Neural crest cell (in vitro differentiated cells): ENCODE measurements at places on chromosomes 11 and 22.

DNA sequence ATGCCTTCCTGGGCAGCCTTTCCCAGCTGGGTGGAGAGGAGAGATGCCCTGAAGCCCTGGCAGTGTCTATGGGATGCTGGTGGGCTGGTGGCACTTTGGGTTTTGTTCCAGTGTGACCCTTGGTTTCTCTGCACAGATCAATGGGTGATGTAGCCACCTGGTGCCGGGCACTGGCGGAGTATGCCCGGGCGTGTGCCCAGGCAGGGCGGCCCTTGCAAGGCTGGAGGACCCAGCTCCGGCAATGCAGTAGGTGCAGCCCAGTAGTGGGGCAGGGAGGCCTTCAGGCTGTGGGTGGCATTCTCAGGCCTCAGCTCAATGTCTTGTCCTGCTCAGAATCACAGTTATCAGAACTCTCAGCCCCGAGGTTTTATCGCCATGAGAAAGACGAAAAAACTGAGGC lies 11.9 kb downstream of the OTOG start:
- no peak for DNase-seq

DNA sequence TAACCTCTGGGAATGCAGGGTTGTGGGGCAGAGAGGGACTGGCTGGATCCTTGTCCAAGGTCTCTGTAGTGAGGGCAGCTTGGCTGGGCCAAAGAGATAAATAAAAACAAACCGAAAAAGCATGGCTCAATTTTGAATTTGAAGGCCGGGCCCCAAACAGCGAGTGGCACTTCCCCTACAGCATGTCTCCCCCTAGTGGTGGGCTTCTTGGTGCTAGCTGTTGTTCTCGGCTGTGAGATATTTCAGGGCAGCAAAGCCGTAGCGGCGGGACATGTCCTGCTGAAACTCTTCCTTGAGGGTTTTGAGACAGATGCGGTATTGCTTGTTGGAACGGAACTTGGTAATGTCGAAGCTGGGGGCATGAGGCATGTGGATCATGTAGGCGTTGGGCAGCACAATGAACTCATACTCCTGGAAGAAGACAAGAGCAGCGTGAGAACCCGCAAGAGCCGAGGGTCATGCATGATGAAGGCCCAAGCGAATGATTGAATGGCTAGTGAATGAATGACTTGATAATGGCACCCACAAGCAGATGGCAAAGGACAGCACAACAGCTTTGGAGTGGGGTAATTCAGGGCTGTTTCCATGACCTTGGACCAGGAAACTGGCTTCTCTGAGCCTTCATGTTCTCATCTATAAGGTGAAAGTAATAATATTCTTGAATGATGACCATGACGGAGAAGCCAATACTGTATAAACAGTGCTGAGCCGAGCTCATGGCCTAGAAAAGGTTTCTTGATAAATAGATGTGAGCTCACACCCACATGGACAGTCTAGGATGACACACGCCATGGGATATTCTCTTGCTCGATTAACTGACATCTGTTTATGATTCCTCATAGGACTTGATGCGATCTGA lies 216.3 kb upstream of the SYN3 start:
- DNase-seq, result peak; percentile 12

GRCh38 chr22:49570032-49570848 lies 257.4 kb downstream of the BRD1 start:
- DNase-seq, result no peak

DNA sequence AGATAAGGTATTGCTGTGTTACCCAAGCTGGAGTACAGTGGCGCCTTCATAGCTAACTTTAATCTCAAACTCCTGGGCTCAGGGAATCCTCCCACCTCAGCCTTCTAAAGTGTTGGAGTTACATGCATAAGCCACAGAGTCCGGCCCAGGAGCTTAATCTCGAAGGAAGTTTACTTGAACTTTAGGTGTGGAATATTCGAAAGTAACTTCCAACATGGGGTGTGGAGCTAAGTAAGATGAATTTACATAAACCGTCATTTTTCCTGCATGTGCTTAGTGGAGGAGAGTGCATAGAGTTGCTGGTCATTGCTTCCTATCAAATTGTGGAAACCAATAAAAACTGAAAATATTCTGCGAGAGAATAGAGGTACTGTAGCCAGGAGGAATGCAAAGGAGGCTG lies 1.5 kb downstream of the ATG13 start:
- DNase-seq, result no peak

- DNase-seq, result no peak
Measured at GRCh38 chr22:40250608-40251007, 72.9 kb downstream of the TNRC6B start.

DNA sequence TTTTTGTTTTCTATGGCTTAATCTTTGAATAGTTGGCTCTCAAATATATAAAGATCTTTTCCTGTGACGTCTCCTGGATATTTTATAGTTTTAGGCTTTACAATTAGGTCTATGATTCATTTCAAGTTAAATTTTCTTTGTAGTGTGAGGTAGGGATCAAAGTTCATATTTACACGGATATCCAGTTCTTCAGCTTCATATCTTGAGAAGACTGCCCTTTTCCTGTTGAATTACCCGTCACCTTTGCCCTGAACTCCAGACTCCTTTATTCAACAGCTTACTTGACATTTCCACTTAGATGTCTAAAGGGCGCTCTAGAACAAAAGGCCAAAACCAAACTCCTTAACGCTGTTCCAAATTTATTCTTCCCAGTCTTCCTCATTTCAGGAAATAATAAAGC lies 51.7 kb downstream of the TTC17 start:
- DNase-seq, result no peak
